Thoracic aorta (tissue), 2 donors: ENCODE measurements at places on chromosomes 1 and 21.

- DNase-seq, result no peak
Measured at GRCh38 chr1:197779921-197780320, 4.6 kb upstream of the DENND1B start.

- DNase-seq, result no peak
Measured at GRCh38 chr1:185537596-185537995, 196.6 kb upstream of the HMCN1 start.

DNA sequence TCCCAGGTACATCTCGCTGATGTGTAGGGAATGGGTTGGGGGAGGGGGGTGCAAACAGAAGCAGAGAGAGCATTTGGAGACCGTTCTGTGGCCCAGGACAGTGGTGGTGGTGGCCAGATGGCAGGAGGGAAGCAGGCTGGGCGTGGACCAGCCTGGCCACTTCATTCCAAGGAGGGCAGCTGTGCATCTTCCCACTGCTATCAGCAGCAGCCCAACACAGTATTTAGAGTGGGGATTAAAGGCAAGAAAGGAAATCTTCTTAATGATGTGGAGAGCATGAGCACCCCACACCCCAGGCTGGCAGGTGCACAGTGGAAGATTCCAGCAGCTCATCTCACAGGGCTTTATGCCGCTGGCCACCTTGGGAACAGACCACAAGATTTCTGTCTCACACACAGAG is 198.7 kb downstream of the NPHP4 start:
- DNase-seq, result no peak

DNA sequence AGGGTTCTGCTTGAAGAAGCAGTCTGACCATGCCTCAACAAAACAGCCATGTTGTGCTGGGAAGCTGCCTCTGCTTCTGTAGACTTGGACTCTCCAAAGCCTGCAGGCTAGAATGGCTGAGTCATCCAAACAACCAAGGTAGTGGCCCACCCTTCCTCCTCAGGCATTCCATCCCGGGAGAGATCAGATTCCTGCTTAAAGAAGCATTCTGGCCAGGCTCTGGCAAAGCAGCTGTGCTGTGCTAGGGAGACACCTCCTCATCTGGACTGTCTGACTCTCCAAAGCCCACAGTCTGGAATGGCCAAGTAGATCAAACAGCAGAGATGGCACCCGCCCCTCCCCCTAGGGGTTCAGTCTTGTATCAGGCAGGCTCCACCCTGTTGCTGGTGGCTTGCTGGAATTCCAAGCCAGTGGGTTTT is 38.3 kb upstream of the F3 start:
- DNase-seq, result no peak

DNA sequence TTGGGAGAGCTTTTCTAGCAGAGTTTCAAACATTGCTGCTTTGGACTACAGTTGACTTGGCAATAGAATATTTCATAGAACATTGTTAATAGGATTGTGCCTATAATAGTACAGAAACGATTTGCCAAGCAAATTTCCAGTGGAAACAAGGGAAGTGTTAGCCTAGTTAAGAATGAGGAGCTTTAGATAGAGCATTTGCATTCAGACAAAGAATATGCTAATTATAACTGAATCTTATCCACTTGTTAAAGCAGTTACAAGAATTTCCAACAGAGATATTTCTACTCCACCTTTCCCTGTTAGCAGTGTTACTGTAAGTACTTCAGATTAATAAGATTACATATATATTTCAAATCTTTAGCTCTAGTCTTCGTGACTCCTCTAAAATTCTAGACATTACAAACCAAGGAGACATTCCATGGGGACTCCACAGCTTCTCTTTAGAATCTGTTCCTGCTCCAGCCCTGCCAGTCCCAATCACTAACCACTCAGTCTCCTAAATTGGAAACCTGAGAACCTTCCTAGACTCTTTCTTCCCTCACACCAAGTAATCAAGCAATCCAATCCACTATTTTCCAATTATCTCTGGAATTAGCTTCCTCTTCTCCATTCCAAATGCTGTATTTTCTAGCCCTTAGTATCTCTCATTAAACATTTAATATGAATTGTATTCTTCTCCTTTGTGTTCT is 141.8 kb upstream of the PBX1 start:
- DNase-seq, result no peak

- DNase-seq, result no peak
Measured at GRCh38 chr1:66750577-66750976, 1.7 kb upstream of the DYNLT5 start.
